ENCODE measurements at places on chromosomes 4 and X.
A peak's percentile ranks its signal among the peaks of the same experiment; 100 is the strongest.

- no peak for DNase-seq
- no peak overlapping the region for H3K4me3 ChIP-seq
- no peaks in the 10 kb centered on the region for H3K36me3 ChIP-seq
- H3K4me1 ChIP-seq: no peaks in the 10 kb centered on the region
Measured at GRCh38 chr4:93532234-93532633, 296.3 kb upstream of the ATOH1 start.

GRCh38 chr4:15438939-15439524, 11.2 kb downstream of the C1QTNF7 start:
- H3K36me3 ChIP-seq: no peaks in the 10 kb centered on the region
- H3K4me1 ChIP-seq: peaks cover 9% of the 10 kb centered on the region
- H3K27me3 ChIP-seq: no peaks in the 10 kb centered on the region
- no peak overlapping the region for H3K4me3 ChIP-seq
- no peak overlapping the region for H3K27ac ChIP-seq
- peak; percentile 54 for DNase-seq

GRCh38 chrX:117957128-117957527, 159.5 kb downstream of the KLHL13 start:
- H3K27ac ChIP-seq: no peak overlapping the region
- no peak overlapping the region for H3K4me3 ChIP-seq
- no peaks in the 10 kb centered on the region for H3K4me1 ChIP-seq
- H3K36me3 ChIP-seq: no peaks in the 10 kb centered on the region
- no peaks in the 10 kb centered on the region for H3K27me3 ChIP-seq

- H3K4me3 ChIP-seq: no peak overlapping the region
- no peak for DNase-seq
- H3K27me3 ChIP-seq: no peaks in the 10 kb centered on the region
- no peaks in the 10 kb centered on the region for H3K4me1 ChIP-seq
- no peak overlapping the region for H3K27ac ChIP-seq
Measured at GRCh38 chr4:44716597-44716996, 9.8 kb downstream of the GNPDA2 start.

- H3K27me3 ChIP-seq: no peaks in the 10 kb centered on the region
- H3K36me3 ChIP-seq: no peaks in the 10 kb centered on the region
- no peaks in the 10 kb centered on the region for H3K4me1 ChIP-seq
Measured at GRCh38 chr4:42278709-42279324, 118.5 kb upstream of the SHISA3 start.

GRCh38 chr4:92304121-92304520, 355 bp downstream of the GRID2 start:
- no peaks in the 10 kb centered on the region for H3K4me1 ChIP-seq
- H3K27ac ChIP-seq: no peak overlapping the region
- peaks cover 59% of the 10 kb centered on the region for H3K27me3 ChIP-seq
- DNase-seq: no peak

GRCh38 chr4:93761286-93761685, 67.3 kb upstream of the ATOH1 start:
- H3K4me1 ChIP-seq: no peaks in the 10 kb centered on the region
- H3K4me3 ChIP-seq: no peak overlapping the region
- no peak overlapping the region for H3K27ac ChIP-seq
- H3K36me3 ChIP-seq: no peaks in the 10 kb centered on the region
- no peaks in the 10 kb centered on the region for H3K27me3 ChIP-seq

DNA sequence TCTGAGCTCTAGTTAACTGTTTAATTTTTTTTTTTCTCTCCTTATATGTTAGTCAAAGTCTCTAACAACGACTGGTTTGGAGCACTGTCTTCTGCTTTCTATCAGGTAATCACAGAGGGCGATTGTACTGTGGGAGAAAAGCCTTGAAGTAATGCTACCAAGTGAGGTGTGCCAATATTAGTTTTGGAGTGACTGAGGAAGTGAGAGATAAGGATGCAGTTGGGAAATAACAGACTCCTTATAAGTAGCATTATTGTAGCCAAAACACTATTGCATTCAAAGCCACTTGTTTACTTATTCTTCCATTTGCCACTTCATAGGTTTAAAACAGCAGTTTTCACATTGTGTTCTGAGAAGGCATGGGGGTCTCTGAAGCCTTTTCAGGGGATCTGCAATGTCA, 79.1 kb upstream of the SLC6A14 start:
- H3K4me3 ChIP-seq: no peak overlapping the region
- DNase-seq: no peak
- H3K27me3 ChIP-seq: no peaks in the 10 kb centered on the region
- H3K27ac ChIP-seq: no peak overlapping the region
- H3K36me3 ChIP-seq: no peaks in the 10 kb centered on the region

GRCh38 chr4:174170906-174171305, 112.6 kb downstream of the FBXO8 start:
- H3K27me3 ChIP-seq: no peaks in the 10 kb centered on the region
- no peak overlapping the region for H3K4me3 ChIP-seq
- DNase-seq: no peak
- no peaks in the 10 kb centered on the region for H3K36me3 ChIP-seq
- no peak overlapping the region for H3K27ac ChIP-seq

DNA sequence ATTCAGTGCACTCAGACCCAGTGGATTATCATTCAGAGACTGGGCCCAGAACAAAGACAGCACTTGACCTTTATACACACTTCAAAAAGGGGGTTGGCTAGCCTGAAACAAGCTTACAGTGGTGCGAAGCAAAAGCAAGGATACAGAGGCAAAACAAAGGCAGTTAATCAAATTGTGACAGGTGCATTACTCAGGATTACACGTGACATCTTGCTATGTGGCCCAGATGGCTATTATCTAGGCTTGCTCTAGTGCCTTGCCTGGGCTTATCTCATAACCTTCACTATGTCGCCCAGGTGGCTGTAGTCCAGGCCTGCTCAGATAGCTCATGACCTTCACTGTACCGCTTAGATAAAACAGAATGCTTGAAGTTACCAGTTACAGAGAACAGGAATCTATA, 1092.1 kb upstream of the PRKX start:
- H3K27ac ChIP-seq: no peak overlapping the region
- no peaks in the 10 kb centered on the region for H3K4me1 ChIP-seq
- no peaks in the 10 kb centered on the region for H3K36me3 ChIP-seq
- no peaks in the 10 kb centered on the region for H3K27me3 ChIP-seq

DNA sequence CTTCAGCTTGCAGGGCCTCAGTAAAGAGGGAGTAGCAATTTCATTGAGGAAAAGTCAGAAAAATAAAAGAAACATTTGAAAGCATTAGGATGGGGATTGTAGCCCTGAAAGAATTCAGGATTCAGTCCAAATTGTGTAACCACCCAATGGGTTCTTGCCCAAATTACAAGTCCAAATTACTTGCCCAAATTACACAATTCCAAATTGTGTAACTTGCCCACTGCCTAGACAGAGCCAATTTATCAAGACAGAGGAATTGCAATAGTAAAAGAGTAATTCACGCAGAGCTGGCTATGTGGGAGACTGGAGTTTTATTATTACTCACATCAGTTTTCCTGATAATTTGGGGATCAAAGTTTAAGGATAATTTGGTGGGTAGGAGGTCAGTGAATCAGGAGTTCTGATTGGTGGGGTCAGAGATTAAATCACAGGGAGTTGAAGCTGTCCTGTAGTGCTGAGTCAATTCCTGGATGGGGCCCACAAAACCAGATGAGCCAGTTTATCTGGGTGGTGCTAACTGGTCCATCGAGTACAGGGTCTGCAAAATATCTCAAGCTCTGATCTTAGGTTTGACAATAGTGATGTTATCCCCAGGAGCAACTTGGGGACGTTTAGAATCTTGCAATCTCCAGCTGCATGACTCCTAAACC, 18.1 kb upstream of the PAGE5 start:
- no peak overlapping the region for H3K27ac ChIP-seq
- no peaks in the 10 kb centered on the region for H3K36me3 ChIP-seq
- no peaks in the 10 kb centered on the region for H3K27me3 ChIP-seq

GRCh38 chr4:77040854-77041725, 34.7 kb downstream of the CCNI start:
- peaks cover 50% of the 10 kb centered on the region for H3K36me3 ChIP-seq
- no peaks in the 10 kb centered on the region for H3K27me3 ChIP-seq
- peaks cover 62% of the 10 kb centered on the region for H3K4me1 ChIP-seq

DNA sequence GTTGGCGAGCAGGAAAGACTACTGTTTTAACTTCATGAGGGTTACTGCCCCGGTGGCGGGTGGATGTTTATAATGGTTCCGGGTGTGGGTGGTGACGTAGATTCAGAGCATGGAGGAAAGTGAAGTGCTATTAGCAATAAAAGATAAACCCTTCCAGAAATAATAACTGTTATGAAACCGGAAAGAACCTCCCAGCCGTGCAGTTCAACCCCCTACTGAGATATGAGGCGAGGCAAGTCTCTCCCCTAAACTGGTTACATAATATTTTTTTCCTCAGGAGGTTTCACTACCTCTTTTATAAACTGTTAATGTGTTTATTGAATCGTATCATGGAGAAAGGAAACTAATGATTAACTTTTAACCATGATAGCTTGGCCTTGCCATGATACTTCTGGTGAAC, 33.9 kb upstream of the STIM2 start:
- H3K4me3 ChIP-seq: no peak overlapping the region
- no peak overlapping the region for H3K27ac ChIP-seq
- DNase-seq: no peak
- no peaks in the 10 kb centered on the region for H3K4me1 ChIP-seq
- H3K27me3 ChIP-seq: no peaks in the 10 kb centered on the region

DNA sequence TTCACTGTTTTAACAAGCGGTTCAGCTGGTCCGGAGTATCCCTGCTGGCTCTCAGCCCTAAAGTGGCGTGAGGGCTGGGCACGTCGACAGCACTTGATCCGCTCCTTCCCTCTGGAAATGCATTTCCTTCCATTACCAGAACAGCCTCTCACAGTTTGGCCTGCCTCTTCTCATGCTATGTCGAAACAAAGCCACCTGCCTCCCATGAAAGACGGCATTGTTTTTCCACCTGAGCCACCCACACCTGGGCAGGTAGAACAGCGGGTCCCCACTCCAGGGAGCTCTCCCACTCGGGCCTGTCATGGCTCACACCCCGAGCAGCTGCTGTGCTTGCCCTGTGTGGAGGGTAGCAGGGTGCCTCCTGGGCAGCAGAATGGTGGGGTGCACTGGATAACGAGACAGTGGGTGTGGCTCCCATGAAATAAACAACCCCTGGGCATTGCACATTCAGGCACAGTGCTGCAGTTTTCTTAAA, 86.2 kb downstream of the FHDC1 start:
- H3K27me3 ChIP-seq: peaks cover 8% of the 10 kb centered on the region
- H3K4me1 ChIP-seq: no peaks in the 10 kb centered on the region
- H3K36me3 ChIP-seq: no peaks in the 10 kb centered on the region
- DNase-seq: no peak
- no peak overlapping the region for H3K4me3 ChIP-seq

DNA sequence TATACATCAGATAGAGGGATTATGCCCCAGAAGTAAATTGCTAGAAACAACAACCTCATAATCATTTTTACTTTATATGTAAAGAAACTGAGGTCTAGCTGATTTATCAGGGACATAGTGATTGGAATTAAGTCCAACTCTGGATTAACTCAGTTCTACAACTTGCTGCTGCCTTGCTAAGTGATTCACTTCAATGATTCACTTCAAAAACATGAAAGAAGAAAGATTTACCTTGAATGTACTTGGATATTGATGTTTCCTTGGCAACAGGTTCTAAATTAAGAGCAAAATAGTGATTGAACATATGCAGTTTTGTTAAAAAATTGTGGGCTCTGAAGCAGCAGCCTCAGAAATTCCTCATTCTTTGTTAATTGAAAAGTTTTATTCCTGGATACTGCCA, 99.8 kb upstream of the H2AZ1 start:
- H3K4me3 ChIP-seq: no peak overlapping the region
- no peaks in the 10 kb centered on the region for H3K27me3 ChIP-seq
- no peak overlapping the region for H3K27ac ChIP-seq
- H3K4me1 ChIP-seq: no peaks in the 10 kb centered on the region

DNA sequence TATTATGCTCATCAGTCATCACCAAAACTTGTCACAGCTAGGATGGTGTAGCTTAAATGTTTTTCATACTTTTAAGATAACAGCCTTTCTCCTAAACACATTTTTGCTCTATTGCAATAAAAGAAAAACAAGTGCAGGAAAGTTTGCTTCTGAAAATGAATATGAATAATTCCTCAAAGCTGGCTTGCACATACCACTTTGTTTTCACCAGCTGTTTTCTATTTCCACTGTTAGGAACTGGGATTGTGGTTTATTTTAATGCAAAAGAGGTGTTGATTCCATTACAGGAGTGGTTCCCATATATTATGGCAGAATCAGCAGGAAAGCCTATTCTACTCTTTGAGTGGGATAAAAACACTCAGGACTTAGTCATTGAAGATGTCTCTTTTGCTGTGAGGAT, 145.9 kb downstream of the PPA2 start:
- H3K4me1 ChIP-seq: no peaks in the 10 kb centered on the region
- no peaks in the 10 kb centered on the region for H3K36me3 ChIP-seq
- H3K27ac ChIP-seq: no peak overlapping the region

- H3K27ac ChIP-seq: no peak overlapping the region
- H3K4me3 ChIP-seq: no peak overlapping the region
- no peak for DNase-seq
- H3K36me3 ChIP-seq: no peaks in the 10 kb centered on the region
- no peaks in the 10 kb centered on the region for H3K27me3 ChIP-seq
Measured at GRCh38 chr4:150415213-150415612, 166.7 kb upstream of the MAB21L2 start.

GRCh38 chrX:29627833-29628232, 587.5 kb upstream of the MAGEB2 start:
- no peak for DNase-seq
- no peak overlapping the region for H3K4me3 ChIP-seq
- no peaks in the 10 kb centered on the region for H3K27me3 ChIP-seq
- H3K4me1 ChIP-seq: no peaks in the 10 kb centered on the region
- H3K27ac ChIP-seq: no peak overlapping the region
- H3K36me3 ChIP-seq: no peaks in the 10 kb centered on the region

DNA sequence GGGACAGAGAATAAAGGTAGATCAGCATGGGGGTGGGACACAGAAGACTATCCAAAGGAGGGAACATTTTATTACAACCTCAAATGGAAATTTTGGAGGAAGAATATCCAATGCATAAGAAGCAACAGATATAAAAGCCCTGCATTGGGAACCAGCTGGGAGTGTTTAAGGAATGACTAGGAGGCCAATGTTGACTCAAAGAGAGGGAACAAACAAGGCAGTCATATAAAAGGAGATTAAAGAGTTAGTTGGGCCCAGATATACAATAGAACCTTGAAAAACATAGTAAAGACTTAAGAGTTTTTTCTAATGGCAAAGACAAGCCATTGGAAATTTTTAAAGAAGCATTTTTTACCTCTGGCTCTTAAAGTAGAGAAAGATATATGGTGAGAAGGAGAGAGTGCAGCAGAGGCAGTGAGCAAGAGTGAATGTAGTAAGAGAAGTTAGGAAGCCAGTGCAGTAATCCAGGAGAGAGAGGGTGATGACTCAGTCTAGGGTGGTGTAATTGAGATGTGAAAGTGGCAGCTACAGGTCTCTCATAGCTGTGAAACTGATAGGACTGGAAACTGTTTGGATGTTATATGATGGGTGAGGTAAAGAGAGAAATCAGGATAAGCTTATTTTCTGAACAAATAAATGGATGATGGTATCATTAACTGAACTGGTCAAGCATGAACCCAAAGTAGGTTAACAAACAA, 182.2 kb upstream of the ATOH1 start:
- no peak for DNase-seq
- no peaks in the 10 kb centered on the region for H3K4me1 ChIP-seq
- H3K4me3 ChIP-seq: no peak overlapping the region
- H3K27ac ChIP-seq: no peak overlapping the region

GRCh38 chrX:153882086-153882498, 3.9 kb downstream of the L1CAM start:
- no peak overlapping the region for H3K4me3 ChIP-seq
- H3K4me1 ChIP-seq: no peaks in the 10 kb centered on the region
- H3K36me3 ChIP-seq: no peaks in the 10 kb centered on the region
- H3K27me3 ChIP-seq: no peaks in the 10 kb centered on the region
- DNase-seq: peak; percentile 20
